Chondrocyte (in vitro differentiated cells): ENCODE measurements at places on chromosomes 7 and 10. TPM values are rescaled to one million over a fixed set of nuclear protein-coding genes. Genes with fewer than 3 reads are reported as not detected.

- H3K36me3 ChIP-seq, result peaks cover 2% of the 10 kb centered on the region
- peaks cover 2% of the 10 kb centered on the region for H3K27me3 ChIP-seq
- H3K4me1 ChIP-seq, result peaks cover 6% of the 10 kb centered on the region
These were observed 70.4 kb upstream of the AOAH start for GRCh38 chr7:36794689-36795088.

- no peak for DNase-seq
- no peaks in the 10 kb centered on the region for H3K27me3 ChIP-seq
- H3K4me1 ChIP-seq, result peaks cover 26% of the 10 kb centered on the region
- peak overlapping the region; percentile 81 for H3K27ac ChIP-seq
These were observed 45.1 kb downstream of the DPY19L1 start for GRCh38 chr7:34991938-34992840.

GRCh38 chr7:65809982-65810288 is 62.9 kb upstream of the VKORC1L1 start:
- peaks cover 6% of the 10 kb centered on the region for H3K4me1 ChIP-seq
- H3K36me3 ChIP-seq, result no peaks in the 10 kb centered on the region
- H3K27ac ChIP-seq, result no peak overlapping the region
- DNase-seq, result no peak
- no peaks in the 10 kb centered on the region for H3K27me3 ChIP-seq

DNA sequence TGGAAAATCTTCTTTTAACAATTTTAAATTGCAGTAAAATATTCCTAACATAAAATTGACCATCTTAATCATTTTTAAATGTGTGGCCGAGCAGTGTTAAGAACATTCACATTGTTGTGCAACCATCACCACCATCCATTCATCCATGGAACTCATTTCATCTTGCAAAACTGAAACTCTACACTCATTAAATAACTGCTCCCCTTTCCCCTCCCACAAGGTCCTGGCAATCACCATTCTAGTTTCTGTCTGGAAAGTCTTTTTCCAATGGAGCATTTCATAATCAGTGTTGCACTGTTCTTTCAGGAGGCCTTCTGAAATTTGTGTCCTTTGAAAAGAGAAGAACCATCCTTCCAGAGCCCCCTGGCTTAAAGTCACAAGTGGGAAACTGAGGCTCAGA is 233.1 kb downstream of the PLXNA4 start:
- H3K27me3 ChIP-seq, result no peaks in the 10 kb centered on the region
- H3K4me3 ChIP-seq, result no peak overlapping the region
- peaks cover 1% of the 10 kb centered on the region for H3K4me1 ChIP-seq
- H3K27ac ChIP-seq, result no peak overlapping the region
- no peaks in the 10 kb centered on the region for H3K36me3 ChIP-seq

DNA sequence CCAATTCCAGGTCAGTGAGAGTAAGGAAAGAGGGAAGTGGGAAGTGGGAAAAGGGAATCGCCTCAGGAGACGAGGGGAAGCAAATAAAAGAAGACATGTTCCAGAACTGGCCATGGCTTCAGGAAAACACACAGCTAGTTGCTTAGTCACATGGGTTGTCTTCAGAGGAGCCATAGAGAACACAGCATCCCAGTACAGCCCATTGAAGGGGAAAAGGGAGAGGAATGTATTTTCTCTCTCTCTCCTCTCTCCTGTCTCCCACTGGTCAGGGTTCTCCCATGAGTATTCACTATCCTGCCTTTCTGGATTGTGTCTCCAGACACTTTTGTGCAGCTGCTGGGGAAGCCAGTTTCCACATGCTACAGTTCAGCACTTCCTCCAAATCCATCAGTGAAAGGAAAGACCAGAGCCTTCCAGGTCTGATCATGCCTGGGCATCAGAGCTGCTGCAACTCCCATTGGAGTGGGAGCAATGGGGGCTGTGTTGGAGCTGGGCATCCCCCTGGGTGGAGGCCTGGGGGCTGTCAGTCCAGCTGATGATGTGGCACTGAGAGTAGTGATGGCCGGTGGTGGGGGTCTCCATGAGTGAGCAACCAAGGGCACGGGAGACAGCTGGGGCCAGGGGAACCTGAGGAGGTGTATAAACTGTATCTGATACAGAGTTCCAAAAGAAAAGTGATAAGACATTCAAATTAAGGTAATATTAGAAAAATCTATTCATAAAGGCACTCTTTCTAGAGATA is 38.6 kb downstream of the MAP3K8 start:
- no peaks in the 10 kb centered on the region for H3K4me1 ChIP-seq
- DNase-seq, result no peak
- H3K4me3 ChIP-seq, result no peak overlapping the region

- no peak overlapping the region for H3K4me3 ChIP-seq
- DNase-seq, result no peak
- peaks cover 52% of the 10 kb centered on the region for H3K27me3 ChIP-seq
- no peaks in the 10 kb centered on the region for H3K36me3 ChIP-seq
- no peaks in the 10 kb centered on the region for H3K4me1 ChIP-seq
These were observed 32.1 kb downstream of the EMX2 start for GRCh38 chr10:117574498-117575146.

GRCh38 chr10:67464278-67464677 is 231.7 kb downstream of the CTNNA3 start:
- H3K27me3 ChIP-seq, result peaks cover 14% of the 10 kb centered on the region
- no peaks in the 10 kb centered on the region for H3K36me3 ChIP-seq
- no peak for DNase-seq
- H3K4me3 ChIP-seq, result no peak overlapping the region
- H3K27ac ChIP-seq, result no peak overlapping the region

DNA sequence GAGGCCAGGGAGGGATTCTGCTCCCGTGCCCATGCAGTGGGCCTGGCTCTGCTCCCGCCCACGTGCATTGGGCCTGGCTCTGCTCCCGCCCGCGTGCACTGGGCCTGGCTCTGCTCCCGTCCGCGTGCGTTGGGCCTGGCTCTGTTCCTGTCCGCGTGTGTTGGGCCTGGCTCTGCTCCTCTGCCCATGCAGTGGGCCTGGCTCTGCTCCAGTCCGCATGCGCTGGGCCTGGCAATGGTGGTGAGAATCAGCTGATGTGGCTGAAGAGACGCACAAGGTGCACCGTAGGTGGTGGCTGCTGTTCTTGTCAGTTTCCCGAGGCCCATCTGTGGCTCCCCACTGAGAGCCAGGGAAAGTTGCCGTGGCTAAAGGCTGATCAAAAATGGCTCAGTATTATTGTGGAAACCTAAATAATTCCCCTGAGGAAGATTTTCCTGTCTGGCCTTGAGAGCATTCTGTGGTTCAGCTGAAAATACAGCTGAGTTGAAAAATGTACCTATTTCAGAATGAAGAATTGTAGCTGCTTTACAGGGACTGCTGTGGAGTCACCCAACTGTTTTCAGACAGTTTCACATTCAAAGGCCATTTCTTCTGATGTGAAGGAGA is 572.4 kb downstream of the GLRX3 start:
- peaks cover 3% of the 10 kb centered on the region for H3K36me3 ChIP-seq
- no peak for DNase-seq
- no peaks in the 10 kb centered on the region for H3K27me3 ChIP-seq
- no peaks in the 10 kb centered on the region for H3K4me1 ChIP-seq

DNA sequence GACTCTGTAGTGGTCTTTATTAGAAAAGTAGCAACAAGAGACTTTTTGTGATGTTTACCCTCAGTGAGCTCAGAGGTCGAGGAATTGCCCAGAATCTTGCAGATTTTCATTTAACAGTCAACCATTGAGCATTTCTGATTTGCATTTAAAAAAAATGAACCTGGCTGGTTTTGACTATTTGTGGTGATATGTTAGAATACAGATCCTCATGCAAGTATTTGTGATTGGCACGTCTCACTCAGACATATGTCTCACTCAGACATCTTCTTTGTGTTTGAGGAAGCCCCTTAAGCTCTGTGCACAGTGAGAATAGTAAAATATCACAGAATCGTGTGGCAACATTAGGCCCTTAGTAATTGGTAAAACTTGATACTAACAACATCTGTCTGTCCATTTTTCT is 113.2 kb downstream of the SND1 start:
- no peak overlapping the region for H3K27ac ChIP-seq
- H3K4me1 ChIP-seq, result peaks cover 28% of the 10 kb centered on the region
- peaks cover 3% of the 10 kb centered on the region for H3K36me3 ChIP-seq

- H3K36me3 ChIP-seq, result no peaks in the 10 kb centered on the region
- H3K27me3 ChIP-seq, result peaks cover 8% of the 10 kb centered on the region
- no peak for DNase-seq
These were observed 211.6 kb upstream of the AGK start for GRCh38 chr7:141339603-141340002.

GRCh38 chr7:46940178-46940577 is 641.7 kb downstream of the TNS3 start:
- H3K4me1 ChIP-seq, result no peaks in the 10 kb centered on the region
- no peaks in the 10 kb centered on the region for H3K36me3 ChIP-seq
- no peaks in the 10 kb centered on the region for H3K27me3 ChIP-seq
- no peak for DNase-seq
- H3K27ac ChIP-seq, result no peak overlapping the region

- no peak for DNase-seq
- no peaks in the 10 kb centered on the region for H3K27me3 ChIP-seq
- H3K27ac ChIP-seq, result no peak overlapping the region
- no peak overlapping the region for H3K4me3 ChIP-seq
These were observed 1177.4 kb downstream of the SORCS1 start for GRCh38 chr10:105986912-105987635.

DNA sequence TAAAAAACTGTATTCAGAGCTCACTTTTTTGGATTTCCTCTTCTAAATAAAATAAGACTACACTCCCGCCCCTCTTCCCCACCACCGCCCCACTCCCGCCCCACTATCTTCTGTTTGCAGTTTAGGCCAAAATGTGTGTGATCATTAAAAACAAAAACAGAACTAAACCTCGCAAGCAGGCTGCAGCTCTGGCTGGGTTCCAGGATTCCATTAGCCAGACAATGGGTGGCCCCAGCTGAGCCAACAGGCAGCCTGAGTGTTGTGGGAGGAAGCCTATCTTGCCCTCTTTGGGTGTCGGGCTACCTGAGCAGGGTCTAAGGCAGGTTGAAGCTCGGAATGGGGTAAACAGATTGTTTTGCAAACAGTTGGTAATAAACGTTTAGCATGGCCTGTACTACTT is 41.7 kb downstream of the ARL4A start:
- H3K27me3 ChIP-seq, result no peaks in the 10 kb centered on the region
- no peak for DNase-seq
- H3K27ac ChIP-seq, result no peak overlapping the region
- H3K4me1 ChIP-seq, result peaks cover 54% of the 10 kb centered on the region
- no peak overlapping the region for H3K4me3 ChIP-seq
- no peaks in the 10 kb centered on the region for H3K36me3 ChIP-seq

GRCh38 chr7:81190997-81191768 is 272.3 kb upstream of the SEMA3C start:
- no peaks in the 10 kb centered on the region for H3K27me3 ChIP-seq
- no peak for DNase-seq
- H3K4me3 ChIP-seq, result no peak overlapping the region
- no peaks in the 10 kb centered on the region for H3K36me3 ChIP-seq
- H3K27ac ChIP-seq, result peak overlapping the region; percentile 67
- H3K4me1 ChIP-seq, result peaks cover 25% of the 10 kb centered on the region

DNA sequence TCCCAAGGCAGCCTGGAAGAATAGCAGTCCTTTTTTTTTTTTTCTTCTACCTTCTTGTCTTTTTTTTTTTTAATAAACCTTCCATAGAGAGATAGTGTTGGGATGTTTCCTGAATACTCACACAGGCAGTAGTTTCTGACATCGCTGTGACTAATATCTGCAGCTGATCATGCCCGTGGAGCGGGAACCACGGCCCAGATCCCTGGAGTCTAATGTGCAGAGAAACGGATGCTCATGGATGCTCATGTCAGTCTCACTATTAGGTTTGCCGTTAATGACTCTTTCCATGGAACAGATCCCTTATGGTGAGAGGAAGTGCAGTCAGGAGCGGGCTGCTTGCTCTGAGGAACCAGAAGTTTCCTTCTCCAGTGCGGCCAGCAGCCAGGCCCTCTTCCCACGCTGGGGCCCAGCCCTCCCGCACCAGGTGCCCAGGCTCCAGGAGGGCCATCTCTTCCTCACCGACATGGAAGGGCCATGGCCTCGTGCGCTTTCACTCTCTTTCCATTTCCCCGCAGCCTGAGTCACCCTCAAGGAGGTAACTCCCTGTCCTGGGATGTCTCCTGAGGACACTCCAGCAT is 132.5 kb downstream of the WDR37 start:
- no peak overlapping the region for H3K27ac ChIP-seq
- peaks cover 5% of the 10 kb centered on the region for H3K4me1 ChIP-seq
- H3K4me3 ChIP-seq, result no peak overlapping the region
- H3K36me3 ChIP-seq, result no peaks in the 10 kb centered on the region
- peaks cover under 1% of the 10 kb centered on the region for H3K27me3 ChIP-seq

DNA sequence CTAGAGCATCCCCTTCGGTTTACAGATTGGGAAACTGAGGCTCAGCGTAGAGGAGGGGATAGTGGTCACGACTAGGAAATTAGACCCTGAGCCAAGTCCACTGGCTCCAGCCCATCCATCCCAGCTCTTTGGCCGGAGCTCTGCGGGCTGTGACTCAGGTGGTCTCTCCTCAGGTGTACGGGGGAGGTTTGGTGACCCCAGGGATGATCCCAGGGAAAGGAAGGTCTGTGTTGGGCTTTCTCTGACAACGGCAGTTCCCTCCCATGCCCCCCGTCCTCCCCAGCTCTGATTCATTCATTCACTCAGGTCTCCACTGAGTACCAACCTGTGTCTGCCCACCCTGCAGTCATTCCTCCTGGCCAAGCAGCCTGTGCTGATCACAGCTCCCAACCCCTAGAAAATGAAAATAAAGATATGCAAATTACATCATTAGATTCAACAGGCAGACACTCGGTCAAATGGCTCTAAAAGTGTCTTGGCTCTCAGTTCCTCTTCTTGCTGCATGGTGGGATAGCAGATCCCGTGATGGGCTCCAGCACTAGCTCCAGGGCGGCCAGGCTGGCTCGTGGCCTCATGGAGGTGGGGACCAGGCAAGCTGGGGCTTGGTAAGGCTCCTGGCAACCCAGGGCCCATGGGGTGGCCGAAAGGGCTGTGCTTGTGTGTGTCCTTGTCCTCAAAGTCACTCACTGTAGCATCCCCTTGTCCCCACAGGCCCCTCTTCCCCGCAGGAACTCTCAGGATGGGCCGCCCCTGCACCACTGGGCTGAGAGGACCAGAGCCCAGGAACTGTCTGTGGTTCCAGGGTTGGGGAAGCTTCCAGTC is 37.8 kb downstream of the CLRN3 start:
- H3K4me3 ChIP-seq, result no peak overlapping the region
- peaks cover 2% of the 10 kb centered on the region for H3K4me1 ChIP-seq
- H3K36me3 ChIP-seq, result no peaks in the 10 kb centered on the region
- no peak overlapping the region for H3K27ac ChIP-seq
- DNase-seq, result no peak
- peaks cover 11% of the 10 kb centered on the region for H3K27me3 ChIP-seq

- H3K27ac ChIP-seq, result no peak overlapping the region
- DNase-seq, result no peak
- no peaks in the 10 kb centered on the region for H3K4me1 ChIP-seq
- no peaks in the 10 kb centered on the region for H3K36me3 ChIP-seq
- H3K27me3 ChIP-seq, result peaks cover 48% of the 10 kb centered on the region
These were observed 76.2 kb downstream of the SLIT1 start for GRCh38 chr10:97109547-97109946.

Gene NODAL
- total RNA-seq, result 0.49 TPM in 1 of 3 replicates, not detected in the others

Gene MYL10
- total RNA-seq, result 3.4 to 5.1 TPM (median 4.7 TPM) in 3 replicates

Gene ZNF239
- 4.2 to 5.6 TPM (median 4.6 TPM) in 3 replicates for total RNA-seq

Gene ZNF12
- total RNA-seq, result 16.0 to 18.1 TPM (median 17.5 TPM) in 3 replicates

Gene PPIA
- total RNA-seq, result 1,108 to 1,479 TPM (median 1,462 TPM) in 3 replicates

Gene RBM20
- total RNA-seq, result 1.4 to 3.8 TPM (median 3.6 TPM) in 3 replicates

Gene OR2A42
- total RNA-seq, result 0.12 to 0.31 TPM in 2 of 3 replicates, not detected in the other

Gene IGFBP3
- 1,747 to 1,749 TPM (median 1,748 TPM) in 3 replicates for total RNA-seq

Gene TPST1
- 28.0 to 36.5 TPM (median 30.0 TPM) in 3 replicates for total RNA-seq

Gene SORCS3
- not detected in 3 replicates for total RNA-seq

Gene ADCYAP1R1
- not detected in 3 replicates for total RNA-seq

Gene GNG11
- 8.2 to 15.0 TPM (median 9.4 TPM) in 3 replicates for total RNA-seq

Gene HIBADH
- 18.9 to 24.4 TPM (median 20.6 TPM) in 3 replicates for total RNA-seq

Gene SDK1
- 9.5 to 12.2 TPM (median 10.9 TPM) in 3 replicates for total RNA-seq

Gene HMX3
- not detected in 3 replicates for total RNA-seq
